ENCODE measurements at places on chromosomes 5 and 9. TPM values are rescaled to one million over a fixed set of nuclear protein-coding genes. Genes with fewer than 3 reads are reported as not detected.

Gene F2RL2
- not detected for total RNA-seq

- peaks cover 54% of the 10 kb centered on the region for H3K4me1 ChIP-seq
- no peak overlapping the region for H3K4me3 ChIP-seq
- peak overlapping the region; percentile 82 for H3K27ac ChIP-seq
- no peaks in the 10 kb centered on the region for H3K27me3 ChIP-seq
Observed at GRCh38 chr5:52807723-52808122, 20.0 kb downstream of the ITGA1 start.

Gene HNRNPK
- total RNA-seq, result 465 TPM

GRCh38 chr9:1421436-1421835, 371.3 kb downstream of the DMRT2 start:
- no peaks in the 10 kb centered on the region for H3K4me1 ChIP-seq
- no peak for DNase-seq
- H3K4me3 ChIP-seq, result no peak overlapping the region
- H3K27me3 ChIP-seq, result no peaks in the 10 kb centered on the region

DNA sequence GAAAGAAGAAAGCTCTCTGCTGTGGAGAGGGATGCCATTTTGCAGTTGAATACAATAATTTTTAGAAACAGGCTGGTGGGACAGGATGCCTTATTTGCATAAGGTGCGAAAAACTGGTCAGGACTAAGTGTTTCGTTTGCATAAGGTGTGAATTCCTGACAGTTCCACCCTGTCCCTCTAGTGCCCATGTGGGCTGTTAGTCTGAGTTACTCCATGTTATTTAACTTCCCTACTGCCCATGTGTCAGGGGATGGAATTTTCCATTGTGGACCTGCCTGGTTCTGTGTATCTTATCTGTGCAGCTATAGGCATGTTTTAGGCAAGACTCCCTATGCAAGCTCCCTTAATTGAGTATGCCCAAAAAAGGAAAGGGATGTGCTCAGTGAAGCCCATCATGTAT, 35.3 kb upstream of the NFIL3 start:
- H3K27me3 ChIP-seq, result no peaks in the 10 kb centered on the region
- no peak for DNase-seq
- no peak overlapping the region for H3K27ac ChIP-seq

GRCh38 chr9:112050544-112051475, 124.3 kb downstream of the SUSD1 start:
- H3K27me3 ChIP-seq, result no peaks in the 10 kb centered on the region
- H3K27ac ChIP-seq, result peak overlapping the region; percentile 18
- H3K36me3 ChIP-seq, result no peaks in the 10 kb centered on the region
- H3K4me3 ChIP-seq, result no peak overlapping the region

- H3K27me3 ChIP-seq, result no peaks in the 10 kb centered on the region
- no peak overlapping the region for H3K27ac ChIP-seq
- no peaks in the 10 kb centered on the region for H3K4me1 ChIP-seq
- peaks cover 16% of the 10 kb centered on the region for H3K36me3 ChIP-seq
Observed at GRCh38 chr5:151493665-151494064, 46.3 kb downstream of the SLC36A1 start.
